Subcutaneous adipose tissue (tissue), 4 donors: ENCODE measurements at places on chromosomes 2 and 18. TPM values are rescaled to one million over a fixed set of nuclear protein-coding genes. Genes with fewer than 3 reads are reported as not detected.

Gene RIT2
- not detected for total RNA-seq

Gene LAPTM4A
- 309 TPM for total RNA-seq

Gene CRACDL
- total RNA-seq = 4.2 TPM

Gene COPS9
- total RNA-seq = 122 TPM

Gene TAF1B
- total RNA-seq = 23.6 TPM

Gene APOB
- total RNA-seq = 5.5 TPM

Gene RNF103
- total RNA-seq = 31.8 TPM

Gene LDLRAD4
- 16.4 TPM for total RNA-seq

Gene L3MBTL4
- total RNA-seq = 9.5 TPM

Gene LINC00305
- not detected for total RNA-seq

Gene AKAIN1
- total RNA-seq = not detected

Gene NEU4
- total RNA-seq = 1.8 TPM

Gene POTEJ
- total RNA-seq = not detected

Gene ATP8B1
- 8.6 TPM for total RNA-seq

Gene SERPINB11
- total RNA-seq = not detected

Gene MPP4
- total RNA-seq = not detected

Gene SERPINB12
- total RNA-seq = not detected

Gene NEU2
- not detected for total RNA-seq
